Thoracic aorta endothelial cell (primary cell): ENCODE measurements at places on chromosomes 16 and 17. TPM values are rescaled to one million over a fixed set of nuclear protein-coding genes. Genes with fewer than 3 reads are reported as not detected.

Gene TBC1D28
- not detected in 2 replicates for total RNA-seq

Gene MT1A
- total RNA-seq: 3.2 and 5.6 TPM in 2 replicates

Gene TMEM98
- total RNA-seq: 47.2 and 122 TPM in 2 replicates

Gene TSPOAP1
- not detected in 2 replicates for total RNA-seq

Gene ZNF830
- 12.6 and 14.9 TPM in 2 replicates for total RNA-seq

Gene OR1E2
- not detected in 2 replicates for total RNA-seq

Gene SULT1A2
- 0.36 and 1.1 TPM in 2 replicates for total RNA-seq

Gene HS3ST2
- not detected in 2 replicates for total RNA-seq

Gene HNF1B
- total RNA-seq: not detected in 2 replicates

Gene KRTAP2-3
- total RNA-seq: not detected in 2 replicates

Gene HOXB6
- 2.5 and 34.7 TPM in 2 replicates for total RNA-seq

Gene TEDC2
- total RNA-seq: 7.7 and 11.6 TPM in 2 replicates

Gene KRT34
- not detected in 2 replicates for total RNA-seq

Gene TBC1D3K
- not detected in 2 replicates for total RNA-seq

Gene SLFN14
- total RNA-seq: not detected in 2 replicates

Gene NHERF2
- total RNA-seq: 52.7 and 94.3 TPM in 2 replicates

Gene ABCC6
- total RNA-seq: under 0.01 and 0.57 TPM in 2 replicates

Gene COL1A1
- total RNA-seq: 0.66 and 1.3 TPM in 2 replicates

Gene MFSD6L
- not detected in 2 replicates for total RNA-seq

Gene SGF29
- total RNA-seq: 8.9 and 10.1 TPM in 2 replicates

Gene NPTX1
- 0.07 TPM in 1 of 2 replicates, not detected in the other for total RNA-seq

Gene SLC16A5
- 4.7 and 11.6 TPM in 2 replicates for total RNA-seq

Gene INCA1
- total RNA-seq: 0.22 and 0.27 TPM in 2 replicates

Gene HAPSTR1
- 92.8 and 105 TPM in 2 replicates for total RNA-seq

Gene NUDT7
- total RNA-seq: 4.1 and 4.8 TPM in 2 replicates

Gene LRRC36
- total RNA-seq: 0.13 and 0.86 TPM in 2 replicates

Gene NLGN2
- 4.5 and 7.3 TPM in 2 replicates for total RNA-seq

Gene ADPRM
- total RNA-seq: 9.7 and 10.4 TPM in 2 replicates

Gene NAA60
- total RNA-seq: 14.9 and 19.8 TPM in 2 replicates

Gene MT1E
- 139 and 259 TPM in 2 replicates for total RNA-seq

Gene GFAP
- total RNA-seq: 0.14 and 0.27 TPM in 2 replicates

Gene OR1F1
- 0.14 TPM in 1 of 2 replicates, not detected in the other for total RNA-seq

Gene EFNB3
- 0.36 and 0.53 TPM in 2 replicates for total RNA-seq

Gene JMJD6
- 21.5 and 21.8 TPM in 2 replicates for total RNA-seq

Gene DNAI2
- not detected in 2 replicates for total RNA-seq

Gene CBX2
- 8.6 and 12.7 TPM in 2 replicates for total RNA-seq

Gene RAMP2
- 1.5 and 2.4 TPM in 2 replicates for total RNA-seq

Gene CA7
- not detected in 2 replicates for total RNA-seq

Gene MYL4
- 0.50 and 0.66 TPM in 2 replicates for total RNA-seq

Gene C1QTNF1
- total RNA-seq: 4.1 and 6.8 TPM in 2 replicates

Gene DCAF7
- total RNA-seq: 49.9 and 58.2 TPM in 2 replicates

Gene KCNJ2
- 20.5 and 25.0 TPM in 2 replicates for total RNA-seq

Gene ALOX15B
- not detected in 2 replicates for total RNA-seq

Gene ACAP1
- not detected in 2 replicates for total RNA-seq

Gene TBC1D3C
- 0.13 TPM in 1 of 2 replicates, not detected in the other for total RNA-seq

Gene ZSCAN10
- not detected in 2 replicates for total RNA-seq

Gene GCGR
- not detected in 2 replicates for total RNA-seq
